ENCODE measurements at places on chromosomes 5 and 9.

GRCh38 chr5:43530648-43531047 is 15.7 kb upstream of the C5orf34 start:
- no peak for DNase-seq

- DNase-seq, result peak; percentile 77
Measured at GRCh38 chr5:72392326-72392733, 72.2 kb downstream of the PTCD2 start.

- no peak for DNase-seq
Measured at GRCh38 chr9:12212860-12213259, 480.3 kb upstream of the TYRP1 start.

GRCh38 chr5:127899214-127899610 is 184.4 kb upstream of the SLC12A2 start:
- DNase-seq, result peak; percentile 35

- no peak for DNase-seq
Measured at GRCh38 chr9:122133263-122133983, 26.2 kb downstream of the NDUFA8 start.

- no peak for DNase-seq
Measured at GRCh38 chr5:113463032-113463431, 25.2 kb downstream of the MCC start.

GRCh38 chr5:121503111-121503840 is 348.4 kb upstream of the FTMT start:
- DNase-seq, result no peak

DNA sequence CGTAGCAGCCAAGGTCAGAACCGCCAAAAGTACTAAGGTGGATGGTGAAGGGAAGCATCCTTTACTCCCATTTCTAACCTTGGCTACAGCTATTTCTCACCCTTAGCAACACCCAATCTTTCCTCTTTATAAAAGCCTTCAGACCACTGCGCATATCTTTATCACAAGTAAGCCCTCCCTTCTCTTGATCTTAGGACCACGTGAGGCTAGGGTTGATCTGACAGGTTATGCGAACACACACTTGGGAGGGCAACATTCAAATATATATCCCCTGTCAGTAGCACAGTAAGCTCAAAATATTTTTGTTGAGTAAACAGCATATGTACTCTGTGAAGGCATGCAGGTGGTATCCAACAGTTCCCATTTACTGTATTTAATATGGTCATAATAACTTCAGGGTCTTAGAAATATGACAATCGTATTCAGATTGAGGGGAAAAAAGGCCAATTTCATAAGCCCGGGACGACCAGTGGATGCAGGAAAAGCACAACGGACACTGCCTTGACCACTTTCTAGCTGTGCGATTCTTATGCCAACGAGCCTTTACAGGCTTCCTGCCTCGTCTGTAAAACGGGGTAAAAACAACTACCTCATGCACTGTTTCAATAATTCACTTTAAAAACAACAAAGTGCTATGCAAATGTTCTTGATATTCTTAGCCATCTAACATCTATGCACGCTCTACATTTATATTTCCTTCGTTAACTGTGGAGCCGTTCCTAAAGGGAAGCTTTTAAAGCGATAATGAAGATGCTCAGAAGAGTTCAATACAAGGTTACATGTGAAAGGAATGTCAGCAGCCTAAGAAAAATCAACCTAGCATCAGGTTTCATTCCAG is 1.3 kb downstream of the ARSB start:
- no peak for DNase-seq

- no peak for DNase-seq
Measured at GRCh38 chr9:87245271-87245670, 252.4 kb upstream of the DAPK1 start.

- DNase-seq, result no peak
Measured at GRCh38 chr5:6090079-6090654, 288.2 kb downstream of the MED10 start.

GRCh38 chr9:112541685-112542084 is 55.1 kb downstream of the KIAA1958 start:
- DNase-seq, result no peak

DNA sequence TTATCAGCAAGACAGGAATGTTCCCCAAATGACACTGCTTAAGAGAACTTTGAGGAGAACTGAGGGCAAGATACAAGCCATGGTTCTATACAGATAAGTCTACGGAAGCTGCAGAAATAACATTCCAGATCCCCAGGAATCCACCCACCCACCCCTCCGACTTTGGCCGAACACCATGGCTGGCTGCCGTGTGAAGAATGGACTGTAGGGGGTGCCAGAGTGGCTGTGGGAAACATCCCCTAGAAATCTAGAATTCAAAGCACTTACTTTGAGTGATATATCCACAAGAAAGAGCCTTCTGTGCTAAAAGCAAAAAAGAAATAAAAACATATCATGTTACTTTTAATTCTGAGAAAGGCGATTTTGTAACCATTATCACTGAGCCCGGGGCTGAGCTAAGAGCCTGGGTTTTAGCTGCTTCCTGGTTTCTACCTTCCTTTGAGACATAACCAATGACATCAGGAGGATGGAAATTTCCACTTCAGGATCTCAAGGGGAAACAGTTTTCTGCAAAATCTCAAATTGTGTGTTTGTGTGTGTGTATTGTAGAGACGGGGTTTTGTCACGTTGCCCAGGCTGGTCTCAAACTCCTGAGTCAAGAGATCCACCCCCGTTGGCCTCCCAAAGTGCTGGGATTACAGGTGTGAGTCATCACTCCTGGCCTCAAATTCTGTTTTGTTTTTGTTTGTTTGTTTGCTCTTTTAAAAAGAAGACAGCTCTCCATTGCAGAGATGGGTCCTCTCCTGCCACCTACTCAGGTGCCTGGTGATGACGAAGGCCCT is 36.4 kb downstream of the GGTA1 start:
- no peak for DNase-seq

GRCh38 chr5:56144211-56144610 is 88.9 kb downstream of the ANKRD55 start:
- no peak for DNase-seq

GRCh38 chr5:105882956-105883481 is 1787.7 kb downstream of the EFNA5 start:
- peak; percentile 0 for DNase-seq

GRCh38 chr5:5644249-5644648 is 221.8 kb downstream of the ICE1 start:
- DNase-seq, result no peak

- no peak for DNase-seq
Measured at GRCh38 chr9:3510796-3511195, 15.0 kb downstream of the RFX3 start.

- DNase-seq, result no peak
Measured at GRCh38 chr9:117188394-117188793, 226.5 kb downstream of the ASTN2 start.

GRCh38 chr5:88190106-88190834 is 78.4 kb downstream of the TMEM161B start:
- DNase-seq, result no peak

GRCh38 chr9:91814201-91814600 is 135.8 kb downstream of the ROR2 start:
- DNase-seq, result no peak

DNA sequence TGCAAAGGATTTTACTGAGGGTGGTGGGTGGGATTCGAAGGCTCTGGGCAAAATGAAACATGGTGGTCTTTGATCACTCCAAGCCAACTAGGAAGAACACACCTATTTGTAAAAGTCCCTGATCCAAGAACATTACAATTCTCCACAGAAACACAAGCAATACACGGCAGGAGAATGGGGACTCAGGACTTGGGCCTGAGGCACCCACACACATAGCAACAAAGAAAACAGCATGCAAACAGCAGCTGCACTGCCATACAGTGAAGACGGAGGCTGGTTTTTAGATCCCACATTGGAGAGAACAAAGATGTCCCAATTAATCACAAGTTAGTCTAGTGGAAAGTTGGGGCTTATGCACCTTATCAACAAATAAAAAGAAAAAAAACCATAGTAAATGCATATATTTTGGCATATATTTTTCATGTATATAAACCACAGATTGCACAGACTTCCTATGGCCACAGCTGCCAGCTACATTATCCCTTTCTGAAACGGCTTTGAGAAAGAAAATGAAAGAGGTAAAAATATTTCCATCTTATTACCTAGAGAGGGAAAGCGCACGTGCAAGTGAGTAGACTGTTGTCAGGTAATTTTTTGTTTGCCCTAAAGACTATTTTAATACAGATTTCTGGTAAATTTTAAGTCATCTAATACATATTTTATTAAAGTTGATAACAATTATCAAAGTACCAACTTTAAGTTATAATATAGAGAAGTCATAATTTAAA is 410.9 kb downstream of the BNC2 start:
- DNase-seq, result no peak

GRCh38 chr9:37422289-37423104 is at the start of gene GRHPR:
Gene GRHPR (plus strand): TSS chr9:37422696. CDS start chr9:37422751, 55 bp downstream.
- DNase-seq, result peak; percentile 77

DNA sequence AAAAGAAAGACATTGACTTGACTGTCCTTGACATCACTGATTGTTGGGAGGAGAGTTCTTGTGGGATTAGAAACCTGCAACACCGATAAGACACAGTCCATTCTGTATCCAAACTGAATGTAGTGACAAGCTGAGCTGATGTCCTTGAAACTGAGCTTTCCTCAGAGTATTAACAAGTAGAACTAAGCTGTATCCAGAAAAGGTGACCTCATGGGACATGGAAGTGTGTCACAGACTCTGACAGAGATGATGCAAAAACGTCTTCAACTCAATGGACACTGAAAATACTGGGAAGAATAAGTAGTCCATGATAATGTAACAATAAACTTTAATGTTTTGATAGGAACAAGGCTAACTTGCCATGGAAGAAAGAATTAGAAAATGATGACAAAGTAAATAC is 690.1 kb downstream of the CDH18 start:
- no peak for DNase-seq

DNA sequence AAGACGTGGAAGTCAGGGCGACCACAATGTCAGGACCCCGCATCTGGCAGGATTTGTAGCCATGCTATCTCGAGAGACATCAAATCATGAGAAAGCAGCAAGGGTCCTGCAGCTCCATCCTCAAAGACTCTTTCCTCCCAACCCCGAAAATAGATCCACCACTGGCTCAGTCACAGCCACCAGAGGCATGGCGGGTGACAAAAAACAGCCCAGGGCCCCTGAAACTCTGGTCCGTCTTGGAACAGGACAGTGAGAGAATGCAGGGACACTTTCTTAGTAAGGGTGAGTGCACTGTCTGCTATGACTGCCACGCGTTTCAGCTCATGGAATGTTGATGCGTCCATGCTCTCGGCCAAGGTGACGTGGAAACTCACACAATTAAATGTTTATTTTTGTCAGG is 220.9 kb downstream of the IRX2 start:
- DNase-seq, result no peak

DNA sequence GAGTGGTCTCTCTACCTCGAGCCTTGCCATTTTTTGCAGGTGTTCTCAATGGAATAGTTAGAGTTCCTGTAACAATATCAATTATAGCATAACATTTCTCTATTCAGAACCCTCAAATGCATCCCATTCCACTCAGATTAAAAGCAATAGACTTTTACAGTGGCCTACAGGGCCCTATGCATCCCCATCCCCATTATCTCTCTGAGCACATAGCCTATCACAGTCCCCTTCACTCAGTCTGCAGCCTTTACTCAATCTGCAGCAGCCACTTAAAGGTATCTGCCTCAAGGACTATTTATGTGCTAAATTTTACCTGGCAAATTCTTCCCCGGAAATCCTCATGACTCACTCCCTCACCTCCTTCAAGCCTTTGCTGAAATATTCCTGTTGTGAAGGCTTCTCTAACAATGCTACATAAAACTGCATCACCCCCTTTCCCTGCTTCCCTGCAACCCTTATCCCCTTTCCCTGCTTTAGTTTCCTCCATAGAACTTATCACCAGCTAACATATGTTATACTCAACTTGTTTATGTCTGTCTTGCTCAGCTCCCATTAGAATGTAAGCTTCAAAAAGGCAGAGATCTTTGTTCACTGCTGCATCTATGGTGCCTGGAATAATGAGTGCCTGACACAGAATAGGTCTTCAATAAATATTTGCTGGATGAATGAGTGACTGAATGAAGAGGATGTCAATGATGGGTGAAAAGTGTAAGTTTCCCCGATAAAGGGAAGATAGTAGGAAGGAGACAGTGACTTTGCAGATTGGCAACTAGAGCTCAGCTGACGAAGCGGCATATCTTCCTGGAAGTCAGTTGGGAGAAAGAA is 54.1 kb upstream of the ZNF366 start:
- DNase-seq, result peak; percentile 33

DNA sequence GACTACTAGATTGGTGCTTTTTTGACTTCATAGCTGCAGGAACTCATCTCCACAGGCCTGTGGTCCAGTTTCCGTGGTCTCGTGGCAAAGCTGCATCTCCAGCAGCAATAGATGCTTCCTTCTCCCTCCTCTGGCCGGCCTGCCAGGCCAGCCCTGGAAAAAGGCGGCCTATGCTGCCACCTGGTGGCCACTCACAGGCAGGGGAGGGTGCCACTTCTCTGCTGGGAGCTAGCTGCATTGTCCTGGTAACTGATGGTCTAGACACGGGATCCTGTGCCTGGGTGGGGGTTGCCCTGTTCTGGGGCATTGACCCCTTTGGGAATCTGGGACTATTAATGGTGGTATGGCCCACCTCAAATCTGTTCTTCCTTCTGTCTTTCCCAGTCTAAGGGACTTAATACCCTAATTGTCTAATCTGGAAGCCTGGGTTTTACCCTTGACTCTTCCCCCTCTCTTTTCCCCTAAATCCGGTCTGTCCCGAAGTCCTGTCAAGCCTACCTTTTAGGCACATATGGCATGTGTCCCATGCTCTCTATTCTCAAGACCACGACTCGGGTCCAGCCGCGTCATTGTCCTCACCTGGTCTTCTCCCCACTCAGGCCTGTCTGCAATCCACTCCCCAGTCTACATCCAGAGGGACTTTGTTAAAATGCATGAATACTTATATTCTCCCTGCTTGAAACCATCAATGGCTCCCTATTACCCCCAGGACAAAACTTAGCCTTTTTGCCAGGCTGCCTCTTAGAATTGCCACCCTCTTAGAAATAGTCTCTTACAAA is 20.1 kb upstream of the PTGS1 start:
- peak; percentile 60 for DNase-seq

GRCh38 chr5:17215361-17215760 is 2.1 kb upstream of the BASP1 start:
- DNase-seq, result no peak

GRCh38 chr5:83917261-83917908 is 196.7 kb upstream of the HAPLN1 start:
- DNase-seq, result no peak

DNA sequence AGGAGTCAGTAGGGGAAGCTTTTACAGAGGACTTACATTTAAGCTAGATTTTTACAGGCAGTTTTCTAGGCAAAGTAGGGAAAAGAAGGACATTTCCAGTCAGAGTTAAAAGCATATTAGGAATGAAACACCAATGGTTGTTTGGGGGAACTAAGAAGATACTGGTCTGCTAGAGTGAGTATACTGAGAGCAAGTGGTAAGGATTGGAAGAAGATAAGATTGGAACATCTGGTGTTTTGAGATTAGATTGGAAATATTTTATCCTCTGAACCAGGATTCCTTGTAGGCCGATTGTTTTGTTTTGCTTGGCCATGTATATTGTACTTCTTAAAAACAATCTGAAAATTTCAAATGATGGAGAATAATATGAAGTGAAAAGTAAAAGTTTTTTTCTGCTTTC is 7.7 kb downstream of the FBXO38 start:
- no peak for DNase-seq

GRCh38 chr9:36424289-36425055 is 24.4 kb upstream of the RNF38 start:
- DNase-seq, result no peak
